GM04504 (cell line): ENCODE measurements at places on chromosomes 12 and 14.

- no peak for DNase-seq
These were observed 93.5 kb downstream of the ATXN2 start for GRCh38 chr12:111505601-111506036.

DNA sequence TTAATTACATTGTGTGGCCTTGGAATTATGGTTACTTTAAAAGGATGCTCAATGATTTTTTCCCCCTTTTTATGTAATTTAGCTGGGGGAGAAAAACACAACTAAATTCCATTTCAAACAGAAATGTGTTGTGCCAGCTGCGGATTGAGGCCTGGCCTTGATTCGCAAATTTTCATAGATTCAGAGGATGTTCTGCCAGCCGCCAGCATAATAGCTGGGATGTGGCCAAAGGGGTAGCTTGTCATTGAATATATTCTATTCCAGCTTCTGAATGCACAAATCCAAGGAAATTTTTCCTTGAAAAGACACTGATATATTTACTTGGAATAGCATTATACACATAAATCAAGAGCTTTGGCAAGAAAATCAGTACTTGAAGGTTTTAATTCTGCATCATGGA is 43.7 kb downstream of the TRHDE start:
- DNase-seq: no peak

GRCh38 chr14:51093371-51094281 is 1.3 kb downstream of the TRIM9 start:
- DNase-seq: no peak

DNA sequence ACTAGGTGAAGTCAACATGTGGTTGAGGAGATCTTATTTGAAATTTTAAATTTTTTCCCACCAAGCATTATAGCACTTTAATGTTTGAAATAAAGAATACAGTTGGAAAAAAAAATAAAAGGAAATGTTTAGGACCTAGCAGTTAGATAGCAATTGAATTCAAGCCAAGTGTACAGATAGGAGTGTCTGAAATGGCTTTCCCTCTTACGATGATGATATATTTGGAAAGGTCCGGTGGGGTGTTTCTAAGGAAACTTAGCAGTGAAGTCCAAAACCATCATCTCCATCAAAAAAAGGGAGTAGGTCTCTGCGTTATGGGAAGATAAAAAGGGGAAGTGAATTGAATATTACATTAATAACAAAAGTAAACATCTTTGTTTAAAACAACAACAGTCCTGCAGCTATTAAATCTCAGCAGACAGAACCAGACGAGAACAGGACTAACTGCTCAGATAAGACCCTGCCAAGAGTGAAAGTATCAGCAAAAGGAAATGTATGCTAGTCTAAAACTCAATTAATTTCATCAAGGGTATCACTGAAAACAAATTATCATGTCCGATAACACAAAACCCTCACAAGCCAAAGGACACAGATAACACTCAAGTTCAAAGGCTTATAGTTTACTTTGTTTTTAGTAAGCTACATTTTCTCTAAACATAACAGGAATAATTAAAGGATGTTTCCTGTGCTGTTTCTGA is 242.0 kb downstream of the BMP4 start:
- DNase-seq: no peak

GRCh38 chr12:120610560-120610959 is 29.4 kb upstream of the POP5 start:
- no peak for DNase-seq

GRCh38 chr12:94457311-94457710 is 2.4 kb downstream of the CEP83 start:
- no peak for DNase-seq

- DNase-seq: no peak
These were observed 220.3 kb downstream of the ASCL1 start for GRCh38 chr12:103177639-103178255.

GRCh38 chr12:106211973-106212372 is 35.8 kb downstream of the CKAP4 start:
- DNase-seq: no peak

GRCh38 chr12:49985981-49986380 is 13.2 kb downstream of the AQP6 start:
- DNase-seq: no peak

GRCh38 chr14:104588066-104588857 is 8.7 kb downstream of the C14orf180 start:
- DNase-seq: no peak

GRCh38 chr14:67524634-67524963 is 8.5 kb upstream of the PLEKHH1 start:
- DNase-seq: no peak

- no peak for DNase-seq
These were observed 33.7 kb upstream of the IL22 start for GRCh38 chr12:68287106-68287505.

- no peak for DNase-seq
These were observed 49.3 kb downstream of the ACTN1 start for GRCh38 chr14:68929623-68930307.

DNA sequence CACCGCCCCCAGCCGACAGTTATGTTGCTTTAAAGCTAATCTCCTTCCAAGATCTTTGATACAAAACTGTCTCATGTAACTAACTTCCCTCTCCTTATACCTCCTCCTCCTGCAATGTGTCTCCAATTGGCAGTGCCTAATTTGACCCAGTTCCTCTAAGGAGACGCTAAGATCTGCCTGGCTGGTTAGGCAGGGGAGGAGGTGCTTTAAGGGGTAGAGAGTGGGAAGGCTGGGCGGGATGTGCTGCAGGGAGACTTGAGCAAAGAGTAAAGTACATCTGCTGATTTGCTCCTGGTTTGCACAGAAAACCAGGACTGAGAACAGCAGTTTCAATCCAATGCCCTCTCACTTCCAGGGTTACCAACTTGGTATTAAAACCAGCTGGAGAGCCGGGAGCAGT is 7.4 kb upstream of the IKZF4 start:
- DNase-seq: no peak

- no peak for DNase-seq
These were observed 10.9 kb upstream of the MYH7 start for GRCh38 chr14:23446291-23446851.

GRCh38 chr14:61120576-61120975 is 139.5 kb downstream of the SLC38A6 start:
- no peak for DNase-seq

- DNase-seq: no peak
These were observed 15.9 kb downstream of the MED13L start for GRCh38 chr12:116261525-116262100.

DNA sequence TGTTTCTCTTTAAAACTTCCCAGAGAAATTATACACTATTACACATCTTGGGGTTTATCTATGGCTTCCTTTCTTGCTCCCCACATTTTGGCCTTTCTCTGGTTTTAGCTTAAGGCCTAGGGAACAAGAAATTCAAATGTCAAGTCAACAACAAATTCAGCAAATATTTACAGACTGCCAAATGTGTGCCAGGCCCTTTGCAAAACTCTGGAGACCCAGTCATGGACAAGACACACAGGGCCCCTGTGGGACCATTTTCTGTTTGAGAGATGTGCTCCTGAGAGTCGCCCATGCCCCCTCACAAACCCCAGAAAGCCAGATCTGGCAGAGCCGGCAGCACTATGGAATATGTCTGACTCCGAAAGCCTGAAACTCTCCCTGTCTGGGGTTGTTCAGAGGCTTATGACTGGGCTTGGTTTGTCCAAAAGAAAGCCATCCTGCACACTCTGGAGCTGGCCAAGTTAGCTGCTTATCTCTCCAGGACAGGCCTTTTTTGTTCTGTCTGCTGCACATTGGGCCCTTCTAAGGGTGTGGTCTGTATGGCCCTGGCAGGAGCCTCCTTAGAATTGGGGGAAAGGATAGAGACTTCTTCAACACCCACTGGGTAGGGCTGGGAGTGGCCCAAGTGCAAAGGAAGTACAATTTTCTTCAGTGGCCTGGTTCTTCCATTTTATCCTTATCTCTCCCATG is 1.1 kb upstream of the KRT3 start:
- DNase-seq: no peak
